ENCODE measurements at places on chromosomes 1 and 21.

DNA sequence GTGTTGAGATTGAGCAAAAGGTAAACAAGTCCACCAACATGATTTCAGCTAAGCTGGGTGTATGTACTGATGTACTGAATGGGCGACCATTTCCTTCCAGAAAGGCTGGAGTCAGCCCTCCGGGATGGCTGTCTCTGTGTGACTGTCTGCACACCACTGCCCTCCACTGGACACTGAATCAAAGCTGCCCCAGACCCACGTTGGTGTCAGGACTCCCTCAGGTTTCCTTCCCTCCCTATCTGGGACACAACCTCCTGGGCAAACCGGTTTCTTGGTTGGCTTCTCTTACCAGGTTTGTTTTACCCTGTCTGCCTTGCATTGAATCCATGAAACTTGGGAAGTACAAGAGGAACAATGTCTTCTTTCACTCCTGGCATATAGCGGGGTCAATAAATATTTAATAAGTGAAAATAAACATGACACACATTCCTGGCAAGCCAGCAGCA is 5.3 kb upstream of the SRP9 start:
- peak; percentile 78 for DNase-seq

- DNase-seq, result no peak
These were observed 3.2 kb downstream of the CFH start for GRCh38 chr1:196655071-196655470.

- no peak for DNase-seq
These were observed 9.8 kb downstream of the ABCA4 start for GRCh38 chr1:94110946-94111740.

- DNase-seq, result no peak
These were observed 339.9 kb downstream of the NTNG1 start for GRCh38 chr1:107480548-107481415.

All from neural crest cell (in vitro differentiated cells).